ENCODE measurements at places on chromosomes 3 and 15.

- DNase-seq, result no peak
Observed at GRCh38 chr3:71271596-71271995, 311.9 kb downstream of the FOXP1 start.

GRCh38 chr15:31098491-31098917, 3.0 kb downstream of the TRPM1 start:
- DNase-seq, result no peak

DNA sequence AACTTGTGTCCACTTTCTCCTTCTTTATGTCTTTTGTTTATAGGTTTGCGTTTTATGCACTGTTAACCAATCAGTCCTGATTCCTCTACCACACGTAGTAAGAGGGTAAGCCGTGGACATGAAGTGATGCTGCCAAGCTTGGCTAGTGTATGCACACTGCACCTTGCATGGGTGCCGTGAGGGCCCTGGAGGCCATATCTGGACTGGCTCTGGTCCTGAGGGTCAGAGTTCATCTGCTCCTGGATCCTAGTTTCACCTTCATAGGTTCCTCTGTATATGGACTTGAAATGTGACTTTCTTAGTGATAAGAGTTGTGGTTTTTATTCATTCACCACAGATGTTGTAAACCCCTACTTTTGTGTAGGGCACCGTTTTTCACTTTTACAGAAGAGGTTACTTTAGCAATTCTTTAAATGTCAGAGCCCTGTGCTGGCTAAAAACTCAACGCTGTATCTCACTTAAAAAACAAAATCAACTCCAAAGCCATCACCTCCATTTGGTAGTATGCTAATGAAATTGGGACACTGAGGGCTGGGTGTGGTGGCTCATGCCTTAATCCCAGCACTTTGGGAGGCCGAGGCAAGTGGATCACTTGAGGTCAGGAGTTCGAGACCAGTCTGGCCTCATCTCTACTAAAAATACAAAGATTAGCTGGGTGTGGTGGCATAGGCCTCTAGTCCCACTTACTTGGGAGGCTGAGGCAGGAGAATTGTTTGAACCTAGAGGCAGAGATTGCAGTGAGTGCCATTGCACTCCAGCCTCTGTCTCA, 22.9 kb downstream of the SIAH2 start:
- DNase-seq, result no peak

DNA sequence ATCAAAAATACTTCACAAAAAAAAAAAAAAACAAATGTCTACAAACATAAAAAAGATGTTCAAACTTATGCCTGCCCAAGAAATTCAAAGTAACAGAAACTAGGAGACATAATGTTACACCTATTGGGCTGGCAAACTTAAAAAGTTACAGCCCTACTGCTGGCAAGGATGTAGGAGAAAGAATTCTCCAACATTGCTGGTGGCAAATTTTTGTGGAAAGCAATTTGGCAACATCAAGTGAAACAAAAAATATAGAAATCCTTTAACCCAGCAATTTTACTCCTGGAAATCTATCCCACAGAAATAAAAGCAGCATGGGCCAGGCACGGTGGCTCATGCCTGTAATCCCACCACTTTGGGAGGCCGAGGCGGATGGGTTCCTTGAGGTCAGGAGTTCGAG, 73.2 kb downstream of the STAG1 start:
- DNase-seq, result no peak

- DNase-seq, result no peak
Observed at GRCh38 chr3:76941376-76941775, 98.5 kb upstream of the ROBO2 start.

DNA sequence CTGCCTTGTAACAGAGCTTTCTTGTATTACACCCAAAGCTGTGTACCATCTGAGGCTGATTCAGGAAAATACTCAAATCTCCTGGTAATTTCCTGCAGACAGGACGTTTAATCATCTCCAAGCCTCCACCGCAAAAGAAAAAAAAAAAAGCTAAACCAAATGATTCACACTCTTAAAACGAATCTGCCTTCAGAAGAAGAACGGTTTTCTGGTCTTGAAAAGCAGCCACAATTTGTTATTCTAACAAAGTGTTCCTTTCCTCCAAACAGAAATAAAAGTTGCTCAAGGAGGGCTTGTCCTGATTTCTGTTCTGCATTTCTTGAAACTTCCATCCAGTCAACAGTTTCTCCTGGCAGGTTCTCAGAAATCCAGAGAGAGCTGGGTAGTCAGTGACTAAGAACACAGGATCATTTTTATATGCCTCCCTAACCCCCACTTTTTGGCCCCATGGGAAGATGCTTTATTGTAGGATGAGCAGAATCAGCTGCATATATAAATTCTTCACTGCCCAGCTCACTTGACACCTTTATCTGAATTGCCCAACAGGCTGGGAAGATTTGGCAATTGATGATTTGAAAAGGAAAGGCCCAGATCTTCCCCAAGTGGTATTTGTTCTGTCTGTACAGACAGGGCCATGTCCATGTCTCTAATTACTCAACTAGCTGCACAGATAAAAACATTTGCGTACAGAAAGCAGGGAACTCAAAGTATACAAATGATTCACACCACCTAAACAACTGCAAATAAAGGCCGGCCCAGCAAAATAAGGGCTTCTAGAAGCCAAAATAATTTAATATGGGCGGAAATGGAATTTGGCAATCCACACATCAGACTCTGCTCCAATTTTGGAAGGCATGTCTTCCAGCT, 41.0 kb upstream of the PRICKLE2 start:
- no peak for DNase-seq

DNA sequence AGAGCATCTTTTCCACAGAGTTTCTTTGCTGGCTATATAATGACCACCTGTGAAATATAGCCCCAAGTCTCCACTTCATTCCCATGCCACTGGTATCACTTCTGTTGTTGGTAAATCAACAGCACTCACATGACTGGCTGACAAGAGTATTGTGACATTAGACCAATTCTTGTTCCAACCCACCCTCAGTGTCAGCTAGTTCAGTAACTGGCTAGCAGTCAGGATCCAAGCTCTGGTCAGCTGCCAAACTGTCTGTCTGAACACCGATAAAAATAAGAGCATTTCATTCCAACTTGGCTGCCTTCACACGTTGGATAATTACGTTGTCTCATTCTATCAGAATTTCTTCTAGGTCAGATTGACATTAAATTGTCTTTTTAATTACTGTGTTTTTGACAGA, 166.5 kb downstream of the USP13 start:
- no peak for DNase-seq

GRCh38 chr15:63803106-63803886, 30.5 kb downstream of the HERC1 start:
- no peak for DNase-seq

- DNase-seq, result no peak
Observed at GRCh38 chr3:42517117-42517516, 14.7 kb downstream of the VIPR1 start.

DNA sequence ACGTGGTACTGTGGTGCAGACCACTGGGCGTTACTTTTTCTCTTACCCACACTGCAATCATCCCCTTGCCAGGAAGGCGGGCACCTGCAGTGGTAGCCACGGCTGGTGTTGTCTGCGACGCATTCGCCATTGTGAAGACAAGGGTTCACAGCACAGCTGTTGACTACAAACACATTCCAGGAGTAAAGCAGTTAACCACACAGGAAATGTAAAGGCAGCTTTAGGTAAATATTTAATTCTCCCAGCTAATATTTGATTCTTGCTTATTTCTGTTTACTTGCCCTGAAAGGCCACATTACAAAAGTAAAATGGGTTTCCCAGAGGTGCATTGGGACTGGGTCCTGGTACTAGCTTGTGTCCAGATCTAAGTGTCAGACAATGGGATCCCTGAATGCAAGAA, 45.4 kb downstream of the HEG1 start:
- DNase-seq, result no peak

DNA sequence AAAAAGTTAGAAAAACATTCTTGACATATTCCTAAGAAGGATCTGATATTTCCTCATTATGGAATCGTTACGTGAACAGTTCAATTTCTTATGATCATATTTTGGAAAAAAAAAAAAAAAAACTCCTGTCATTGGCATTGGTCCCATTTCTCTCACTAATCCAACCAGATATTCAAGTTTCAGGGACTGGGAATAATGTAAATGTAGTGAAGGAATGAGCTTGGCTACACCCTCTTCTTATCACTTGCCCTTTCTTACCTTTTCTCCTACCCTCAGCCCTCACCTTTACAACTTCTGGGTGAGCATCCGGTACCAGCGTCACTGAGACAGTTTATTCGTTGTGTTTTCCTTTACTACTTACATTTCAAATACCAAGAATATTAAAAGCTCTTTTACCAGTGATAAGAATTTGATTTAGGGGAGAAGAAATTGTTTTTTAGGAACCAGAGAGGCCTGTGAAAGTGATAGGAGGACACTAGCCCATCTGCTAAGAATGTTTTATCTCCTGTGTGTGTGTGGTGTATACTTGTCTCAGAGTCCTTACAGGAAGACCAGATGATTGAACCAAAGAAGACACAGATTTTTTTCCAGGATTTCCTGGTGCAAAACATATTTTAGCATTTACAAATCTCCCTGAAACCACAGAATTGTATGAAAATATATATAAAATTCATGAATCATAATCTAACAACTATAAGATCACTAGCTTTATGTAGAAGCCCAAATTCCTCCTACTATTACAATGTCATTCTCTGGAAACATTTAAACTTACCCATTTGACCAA, 946.7 kb downstream of the ZPLD1 start:
- no peak for DNase-seq

DNA sequence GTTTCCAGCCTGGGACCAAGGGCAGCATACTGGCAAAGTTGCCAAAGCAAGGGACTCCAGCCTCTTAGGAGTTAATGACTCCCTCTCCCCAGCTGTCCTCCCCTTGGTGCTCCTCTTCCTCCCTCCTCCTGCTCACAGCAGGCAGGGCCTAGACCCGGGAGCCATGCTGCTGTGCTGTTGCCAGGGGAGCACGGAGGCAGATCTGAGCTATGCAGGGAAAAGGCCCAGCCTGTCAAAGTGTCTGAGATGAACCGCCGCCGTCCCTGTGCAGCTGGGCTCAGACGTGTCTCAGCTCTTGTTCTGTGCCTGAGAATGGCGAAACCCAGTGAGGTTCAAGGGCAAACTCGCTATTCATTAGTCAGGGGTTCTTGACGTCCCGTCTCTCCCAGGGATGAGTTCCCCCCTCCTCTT, 60.8 kb upstream of the POLG start:
- DNase-seq, result no peak

DNA sequence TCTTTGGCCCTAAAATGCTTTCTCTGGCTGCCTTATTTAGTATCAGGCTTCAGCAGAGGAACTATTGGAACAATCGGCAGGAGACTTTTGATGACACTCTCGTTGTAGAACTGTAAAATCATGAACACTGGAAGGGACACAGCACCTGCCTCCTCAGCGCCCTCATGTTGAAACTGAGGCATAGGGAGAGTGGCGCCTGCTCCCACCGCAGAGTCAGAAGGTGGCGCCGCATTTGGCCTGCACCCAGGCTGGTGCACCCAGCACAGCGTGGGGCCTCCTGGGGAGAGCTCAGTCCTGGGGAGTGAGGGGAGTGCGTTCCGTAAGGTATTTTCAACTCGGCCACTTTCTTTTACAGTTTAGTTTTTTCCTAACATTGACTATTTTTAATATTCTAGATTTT, 78.2 kb upstream of the BLM start:
- DNase-seq, result no peak

- DNase-seq, result no peak
Observed at GRCh38 chr3:19025441-19025840, 122.9 kb upstream of the KCNH8 start.

GRCh38 chr3:72604328-72604727, 243.9 kb downstream of the SHQ1 start:
- no peak for DNase-seq

- DNase-seq, result no peak
Observed at GRCh38 chr15:85316244-85316934, 64.0 kb upstream of the AKAP13 start.

DNA sequence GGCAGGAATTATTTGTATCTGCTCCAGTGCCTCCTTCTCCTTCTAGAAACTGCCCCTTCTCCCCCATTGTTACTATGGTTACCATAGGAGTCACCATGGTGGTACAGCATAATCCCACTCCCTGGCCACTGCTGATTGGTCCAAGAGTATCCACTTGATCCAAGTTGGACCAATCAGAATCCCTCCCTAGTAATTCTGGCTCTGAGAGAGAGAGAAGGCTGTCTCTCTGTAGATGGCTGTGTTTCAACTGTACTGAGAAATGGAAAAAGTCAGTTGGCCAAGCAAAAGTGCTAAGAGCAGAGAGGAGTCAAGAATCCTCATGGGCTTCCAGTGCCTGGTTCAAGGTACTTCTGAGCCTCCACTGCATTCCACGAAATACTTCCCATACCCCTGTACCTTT, 120.6 kb upstream of the SPATA12 start:
- DNase-seq, result no peak

- no peak for DNase-seq
Observed at GRCh38 chr3:192068464-192069254, 607.7 kb downstream of the PYDC2 start.

- no peak for DNase-seq
Observed at GRCh38 chr3:117442566-117442965, 733.0 kb downstream of the TUSC7 start.

DNA sequence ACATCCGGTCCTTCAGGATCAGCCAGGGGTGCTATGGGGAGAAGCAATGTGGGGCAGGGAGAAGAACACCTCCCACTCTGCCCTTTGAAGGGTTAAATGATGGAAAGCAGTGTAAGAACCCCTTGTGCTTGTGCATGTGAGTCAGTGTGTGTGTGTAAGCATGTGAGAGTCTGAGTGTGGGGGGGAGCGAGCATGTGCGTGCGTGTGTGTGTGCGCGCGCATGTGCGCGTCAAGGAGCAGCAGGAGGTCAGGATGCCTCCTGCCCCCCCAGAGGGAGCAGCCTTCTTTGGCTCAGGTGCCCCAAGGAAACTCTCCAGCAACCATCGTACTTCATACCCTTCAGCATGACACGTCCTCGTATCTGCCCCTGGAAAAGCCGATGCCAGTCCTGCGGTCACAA, 30.3 kb downstream of the GALNT15 start:
- DNase-seq, result no peak

- no peak for DNase-seq
Observed at GRCh38 chr15:60374209-60374608, 23.6 kb downstream of the ANXA2 start.

- DNase-seq, result no peak
Observed at GRCh38 chr3:112640930-112641801, at the start of gene CCDC80. Gene CCDC80 (minus strand): TSS chr3:112641143. CDS start chr3:112639905, 1,238 bp downstream.

GRCh38 chr3:120820748-120821147, 78.2 kb downstream of the GTF2E1 start:
- no peak for DNase-seq

- DNase-seq, result no peak
Observed at GRCh38 chr3:150447084-150447483, 39.0 kb downstream of the TSC22D2 start.

- no peak for DNase-seq
Observed at GRCh38 chr15:53046153-53046790, 256.1 kb upstream of the ONECUT1 start.

- DNase-seq, result no peak
Observed at GRCh38 chr3:139655909-139656595, 21.7 kb downstream of the NMNAT3 start.

GRCh38 chr3:185292238-185292637, 38.4 kb upstream of the EHHADH start:
- DNase-seq, result no peak

Measured in esophagus squamous epithelium (tissue), 5 donors.